ENCODE measurements at places on chromosomes 12 and 14. TPM values are rescaled to one million over a fixed set of nuclear protein-coding genes. Genes with fewer than 3 reads are reported as not detected.

GPRC5D gene
- total RNA-seq = not detected

DCTN2 gene
- 117 TPM for total RNA-seq

PRKCH gene
- total RNA-seq = 4.0 TPM

PTHLH gene
- 41.8 TPM for total RNA-seq

CYP27B1 gene
- 2.1 TPM for total RNA-seq

TPPP2 gene
- total RNA-seq = not detected

SHMT2 gene
- 142 TPM for total RNA-seq

CIROP gene
- total RNA-seq = not detected

DERA gene
- 41.7 TPM for total RNA-seq

PCBP2 gene
- 670 TPM for total RNA-seq

MYO1H gene
- not detected for total RNA-seq

FKBP4 gene
- total RNA-seq = 92.9 TPM

GPR137C gene
- total RNA-seq = not detected

RTL1 gene
- 0.33 TPM for total RNA-seq
